CD4-positive, alpha-beta T cell treated with Interleukin-17A for 1 hour (primary cell): ENCODE measurements at places on chromosomes 7 and 10.

DNA sequence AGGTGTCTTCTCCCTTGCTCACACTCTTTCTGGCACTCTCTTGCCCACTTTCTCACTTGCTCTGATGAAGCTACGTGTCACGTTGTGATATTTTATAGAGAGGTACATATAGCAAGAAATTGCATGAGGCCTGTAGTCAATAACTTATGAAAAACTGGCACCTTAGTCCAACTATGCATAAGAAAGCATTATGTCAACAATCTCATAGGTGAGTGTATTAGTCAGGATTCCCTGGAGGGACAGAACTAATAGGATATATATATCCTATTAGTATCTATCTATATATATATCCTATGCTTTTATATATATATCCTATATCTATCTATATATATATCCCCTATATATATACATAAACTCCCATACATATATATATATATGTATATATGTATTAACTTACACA lies 18.8 kb upstream of the MDFIC start:
- no peak for DNase-seq

- DNase-seq, result no peak
These were observed 122.7 kb downstream of the MAD1L1 start for GRCh38 chr7:2109936-2110609.

DNA sequence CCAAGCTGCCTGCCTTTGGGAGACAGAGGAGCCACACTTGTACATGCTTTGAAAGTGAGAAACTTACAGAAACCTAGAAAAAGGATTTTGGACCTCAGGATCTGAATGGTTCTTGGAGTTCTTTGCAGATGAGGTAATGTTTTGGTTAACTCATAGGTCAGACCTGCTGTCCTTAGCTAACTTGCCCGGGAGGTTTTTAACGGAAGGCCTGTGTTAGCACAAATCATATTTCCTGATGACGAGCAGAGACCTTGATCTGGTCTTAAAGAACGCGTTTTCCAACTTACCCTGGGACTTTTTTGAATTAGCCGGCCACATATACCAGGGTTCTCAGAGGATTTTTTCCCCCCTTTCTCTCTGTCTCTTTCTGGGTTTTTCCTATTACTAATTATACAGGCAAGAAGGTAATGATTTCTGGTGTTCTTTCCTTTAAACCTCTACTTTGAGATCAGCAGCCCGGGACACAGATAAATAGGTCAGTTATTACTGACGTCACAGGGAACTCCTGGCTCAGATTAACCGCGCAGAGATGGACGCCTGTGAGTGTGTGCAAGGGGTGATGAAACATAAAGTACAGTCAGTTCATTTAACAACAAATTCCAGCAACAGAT lies 101.7 kb upstream of the KLF6 start:
- DNase-seq, result peak; percentile 54

DNA sequence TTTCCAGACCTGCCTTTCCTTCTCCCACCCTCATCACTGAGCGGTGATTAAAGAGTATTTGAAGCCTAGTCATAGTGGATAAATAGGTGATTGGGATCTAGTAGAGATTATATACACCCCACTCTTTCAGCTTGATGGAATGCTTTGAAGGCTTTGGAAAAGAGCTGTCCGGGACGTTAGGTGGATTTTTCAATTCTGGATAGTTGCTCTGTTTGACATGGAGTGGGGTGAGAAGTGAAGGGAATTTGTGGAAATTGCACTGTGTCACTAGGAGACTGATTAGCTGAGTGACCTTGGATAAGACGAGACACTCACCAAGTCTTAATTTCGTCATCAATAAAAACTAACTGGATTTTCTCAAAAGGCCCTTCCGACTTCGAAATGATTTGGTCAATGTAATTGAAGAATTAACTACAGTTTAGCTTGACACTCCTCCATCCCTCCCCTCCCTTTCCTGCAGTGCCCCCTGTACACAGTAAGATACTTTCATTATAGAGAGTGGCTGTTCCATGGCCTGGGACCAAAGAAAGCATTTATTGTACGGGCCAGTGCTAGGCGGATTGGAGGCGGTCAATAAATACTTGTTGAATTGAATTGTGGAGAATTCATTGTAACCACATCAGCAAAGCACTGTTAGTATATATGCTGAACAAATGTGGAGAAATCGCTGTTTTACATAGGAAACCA lies 962 bp downstream of the ZKSCAN1 start:
- peak; percentile 13 for DNase-seq

DNA sequence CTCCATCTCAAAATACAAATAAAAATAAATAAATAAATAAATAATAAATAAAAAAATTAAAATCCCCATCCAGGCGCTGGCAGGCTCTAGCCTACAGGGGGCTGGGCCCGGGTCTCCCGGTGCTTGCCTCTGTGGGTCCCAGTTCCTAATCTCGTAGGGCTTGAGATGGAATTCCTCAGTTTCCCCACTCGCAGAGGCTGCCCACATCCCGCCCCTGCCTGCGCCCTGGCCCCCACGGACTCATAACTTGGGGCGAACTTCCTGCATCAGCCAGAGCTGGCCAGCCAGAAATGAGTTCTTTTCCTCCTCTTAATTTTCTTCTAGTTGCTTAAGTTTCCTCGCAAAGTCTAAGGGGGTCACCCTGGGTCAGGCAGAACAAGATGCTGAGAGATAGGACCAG lies 22.0 kb upstream of the SRRM3 start:
- no peak for DNase-seq

GRCh38 chr7:134201569-134202261 lies 74.6 kb downstream of the LRGUK start:
- no peak for DNase-seq

DNA sequence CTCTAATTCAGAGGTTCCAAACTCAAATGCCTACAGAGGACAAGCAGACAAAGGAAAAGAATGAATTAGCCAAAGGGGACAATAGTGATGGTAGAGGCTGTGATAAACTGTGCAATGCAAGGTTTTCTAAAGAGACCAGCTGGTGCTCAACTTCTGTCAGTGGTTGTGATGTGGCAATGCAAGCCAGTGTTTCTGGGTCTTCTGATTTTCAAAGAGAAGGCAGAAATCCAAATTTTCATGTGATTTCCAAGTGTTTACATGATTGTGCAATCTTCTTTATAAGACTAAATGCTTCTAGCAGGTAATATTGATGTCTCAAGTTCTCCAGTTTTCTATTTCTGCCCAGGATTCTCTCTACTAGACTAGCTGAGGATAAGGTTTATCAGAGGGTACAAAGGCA lies 135.9 kb downstream of the PCDH15 start:
- DNase-seq, result no peak

DNA sequence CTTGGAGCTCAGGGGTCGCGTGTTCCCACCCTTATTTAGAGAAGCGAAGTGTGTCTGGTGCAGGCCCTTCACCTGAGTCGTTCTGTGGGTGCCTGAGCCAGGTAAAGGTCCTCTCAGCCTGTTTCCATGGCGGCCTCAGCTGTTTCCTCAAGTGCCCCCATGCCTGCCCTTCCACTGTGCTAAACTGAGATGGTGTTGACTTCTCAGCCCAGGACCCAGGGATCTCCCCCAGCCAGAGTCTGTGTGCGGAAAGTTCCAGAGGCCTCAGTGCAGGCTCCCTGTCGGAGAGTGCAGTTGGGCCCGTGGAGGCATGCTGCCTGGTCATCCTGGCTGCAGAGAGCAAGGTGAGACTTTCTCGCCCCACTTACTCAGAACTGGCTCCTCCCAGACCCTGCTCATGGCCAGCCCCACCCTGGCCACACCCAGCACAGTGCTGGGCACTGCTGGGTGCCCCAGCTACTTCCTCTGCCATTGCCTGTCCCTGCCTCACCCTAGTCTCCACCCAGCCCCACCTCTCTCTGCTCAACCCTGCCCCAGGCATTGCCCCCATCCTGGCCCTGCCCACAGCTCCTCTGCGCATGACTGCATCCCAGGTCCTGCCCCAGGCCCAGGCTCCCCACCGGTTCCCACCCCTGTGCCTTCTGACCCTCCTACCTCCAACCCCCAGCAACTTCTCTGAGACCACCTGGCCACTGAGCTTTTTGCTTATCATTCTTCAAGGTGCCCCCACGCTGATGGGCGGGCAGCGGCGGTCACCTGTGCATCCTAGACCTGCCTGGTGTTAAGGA lies 20.3 kb downstream of the NACAD start:
- DNase-seq, result no peak

DNA sequence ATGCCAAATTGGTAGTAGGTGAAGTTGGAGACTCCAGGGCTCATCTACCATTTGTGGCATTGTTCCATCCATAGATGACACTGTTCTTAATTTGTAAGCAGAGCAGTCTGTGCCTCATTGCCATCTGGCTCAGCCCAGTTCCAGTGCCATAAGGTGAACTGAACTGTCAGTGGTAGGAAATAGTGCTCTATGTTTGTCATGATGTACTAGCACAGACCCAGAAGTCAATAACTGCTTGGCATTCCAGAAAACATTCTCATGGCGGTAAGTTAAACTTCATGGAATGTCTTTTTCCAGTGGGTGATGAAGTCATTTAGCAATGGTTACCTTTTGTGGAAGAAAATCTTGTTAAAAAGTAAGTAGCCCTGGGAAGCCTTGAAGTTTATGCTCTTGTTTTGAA lies 302.7 kb downstream of the SUGCT start:
- DNase-seq, result no peak

DNA sequence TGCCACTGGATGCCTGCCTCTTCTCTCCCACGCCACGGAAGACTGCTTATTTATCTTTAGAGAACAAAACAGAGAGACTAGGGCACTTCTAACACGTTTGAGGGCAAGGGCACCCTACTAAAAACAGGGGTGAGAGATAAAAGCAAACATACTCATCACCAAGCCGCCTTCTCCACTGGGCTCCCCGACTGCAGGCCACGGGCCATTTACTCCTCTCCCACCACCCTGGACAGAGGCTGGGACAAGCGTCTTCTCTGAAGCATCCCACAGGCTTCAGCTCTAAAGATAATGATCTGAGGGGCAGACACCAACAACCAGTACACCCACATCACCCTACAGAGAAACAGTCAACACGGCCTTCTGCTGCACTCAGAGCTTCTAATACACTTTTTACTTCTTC lies 78.7 kb downstream of the CYTH3 start:
- no peak for DNase-seq

DNA sequence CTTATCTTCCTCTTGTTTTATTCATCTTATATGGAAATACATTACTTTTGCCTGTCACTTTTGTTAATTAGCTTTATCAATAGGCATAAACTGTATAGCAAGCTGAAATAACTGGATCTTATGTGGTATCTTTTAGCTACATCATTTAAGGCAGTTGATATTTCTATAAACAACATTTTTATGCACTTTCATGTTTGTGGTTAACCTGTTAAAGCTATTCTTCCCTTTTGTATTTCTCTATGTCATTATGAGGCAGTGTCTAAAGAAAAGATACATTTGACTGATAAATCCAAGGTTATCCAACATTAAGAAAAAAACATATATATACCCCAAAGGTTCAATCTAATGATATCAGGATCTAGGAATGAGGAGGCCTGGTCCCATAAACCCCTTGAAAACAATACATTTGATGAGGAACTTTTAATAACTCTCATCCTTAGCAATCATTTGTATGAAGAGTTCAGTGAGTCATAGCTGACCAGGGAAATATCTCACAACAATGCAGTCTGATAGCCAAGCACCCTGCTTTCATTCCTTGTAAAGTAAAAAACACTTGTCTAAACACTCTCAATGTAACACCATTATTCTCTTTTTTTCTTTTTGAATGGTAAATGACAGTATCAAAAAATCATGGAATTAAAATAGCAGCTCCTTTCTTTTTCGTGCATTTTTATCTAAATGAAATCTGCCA lies 300.9 kb downstream of the NEBL start:
- DNase-seq, result no peak

DNA sequence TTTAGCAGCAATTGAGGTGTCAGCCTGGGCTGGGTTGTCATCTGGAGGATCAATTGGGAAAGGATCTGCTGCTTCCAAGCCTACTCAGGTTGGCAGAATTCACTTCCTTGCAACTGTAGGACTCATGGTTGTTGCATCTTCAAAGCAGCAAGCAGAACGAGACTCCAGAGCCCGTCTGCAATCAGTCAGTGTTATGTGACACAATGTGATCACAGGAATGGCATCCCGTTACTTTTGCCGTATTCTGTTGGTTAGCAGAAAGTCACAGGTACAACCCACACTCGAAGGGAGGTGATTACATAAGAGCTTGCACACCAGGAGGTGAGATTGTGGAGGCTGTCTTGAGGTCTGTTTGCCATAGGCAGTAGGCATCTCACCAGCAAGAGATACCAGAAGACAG lies 15.4 kb upstream of the LYZL1 start:
- DNase-seq, result no peak

GRCh38 chr10:122446668-122447423 lies 7.6 kb upstream of the ARMS2 start:
- DNase-seq, result no peak

DNA sequence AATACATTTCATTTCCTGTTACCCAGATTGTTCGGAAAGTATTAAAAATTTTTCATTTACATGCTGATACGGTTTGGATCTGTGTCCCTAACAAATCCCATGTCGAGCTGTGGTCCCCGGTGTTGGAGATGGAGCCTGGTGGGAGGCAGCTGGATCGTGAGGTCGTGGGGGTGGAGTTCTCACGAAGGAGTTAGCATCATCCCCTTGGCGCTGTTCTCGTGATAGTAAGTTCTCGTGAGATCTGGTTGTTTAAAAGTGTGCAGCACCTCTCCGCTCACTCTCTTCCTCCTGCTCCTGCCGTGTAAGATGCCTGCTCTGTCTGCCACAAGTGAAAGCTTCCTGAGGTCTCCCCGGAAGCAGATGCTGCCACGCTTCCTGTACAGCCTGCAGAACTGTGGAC lies 30.9 kb downstream of the PLEKHS1 start:
- DNase-seq, result no peak

DNA sequence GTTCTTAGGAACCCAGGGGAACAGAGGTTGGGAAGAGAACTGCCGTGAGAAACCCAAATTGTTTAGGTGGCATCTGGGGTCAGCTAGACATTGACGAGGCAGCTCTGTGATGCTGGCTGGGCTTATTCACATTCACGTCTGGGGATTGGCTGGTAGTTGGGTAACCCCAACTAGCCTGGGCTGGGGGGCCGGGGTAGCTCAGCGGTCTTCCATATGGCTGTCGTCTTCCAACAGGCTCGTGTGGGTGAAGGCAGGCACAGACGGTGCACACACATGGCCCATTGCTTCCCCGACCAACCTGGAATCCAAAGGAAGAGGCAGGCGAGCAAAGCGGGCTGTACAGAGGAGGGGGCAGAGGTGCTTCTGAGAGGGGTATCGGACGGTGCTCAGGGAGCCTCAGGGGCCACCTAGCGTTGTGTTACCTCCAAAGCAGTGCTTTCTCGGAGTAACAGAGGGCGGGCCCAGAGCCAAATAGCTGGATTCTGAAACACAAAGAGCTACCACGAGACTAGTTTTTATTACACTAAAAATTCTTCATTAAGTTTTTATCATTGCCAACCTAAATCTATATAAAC lies 34.5 kb downstream of the MKI67 start:
- DNase-seq, result no peak

DNA sequence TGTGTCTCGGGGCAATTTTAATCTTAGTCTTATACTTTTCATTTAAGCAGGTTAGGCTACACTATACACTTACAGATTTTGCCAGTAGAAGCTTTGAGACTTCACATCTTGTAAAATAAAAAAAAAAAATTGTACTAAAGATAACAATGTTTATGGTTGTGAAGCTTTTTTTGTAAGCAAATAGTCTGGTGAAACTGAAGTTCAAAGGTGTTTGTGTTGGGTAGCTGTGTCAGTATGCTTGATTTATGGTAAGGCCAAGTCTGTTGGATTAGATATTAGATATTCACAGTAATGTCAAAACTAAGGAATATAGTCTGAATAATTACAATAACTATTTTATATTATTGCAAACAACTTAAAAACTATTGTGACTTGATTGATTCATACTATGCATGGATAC lies 31.0 kb upstream of the PRSS1 start:
- no peak for DNase-seq

- no peak for DNase-seq
These were observed 219.5 kb downstream of the PAXIP1 start for GRCh38 chr7:154783281-154783909.
